ENCODE measurements at places on chromosomes 2 and 18.

GRCh38 chr18:48781163-48781987 lies 169.4 kb downstream of the SMAD7 start:
- no peak for DNase-seq

- no peak for DNase-seq
Measured at GRCh38 chr2:127075821-127076220, 31.1 kb downstream of the BIN1 start.

- DNase-seq = no peak
Measured at GRCh38 chr2:179511105-179511789, 246.6 kb upstream of the SESTD1 start.

DNA sequence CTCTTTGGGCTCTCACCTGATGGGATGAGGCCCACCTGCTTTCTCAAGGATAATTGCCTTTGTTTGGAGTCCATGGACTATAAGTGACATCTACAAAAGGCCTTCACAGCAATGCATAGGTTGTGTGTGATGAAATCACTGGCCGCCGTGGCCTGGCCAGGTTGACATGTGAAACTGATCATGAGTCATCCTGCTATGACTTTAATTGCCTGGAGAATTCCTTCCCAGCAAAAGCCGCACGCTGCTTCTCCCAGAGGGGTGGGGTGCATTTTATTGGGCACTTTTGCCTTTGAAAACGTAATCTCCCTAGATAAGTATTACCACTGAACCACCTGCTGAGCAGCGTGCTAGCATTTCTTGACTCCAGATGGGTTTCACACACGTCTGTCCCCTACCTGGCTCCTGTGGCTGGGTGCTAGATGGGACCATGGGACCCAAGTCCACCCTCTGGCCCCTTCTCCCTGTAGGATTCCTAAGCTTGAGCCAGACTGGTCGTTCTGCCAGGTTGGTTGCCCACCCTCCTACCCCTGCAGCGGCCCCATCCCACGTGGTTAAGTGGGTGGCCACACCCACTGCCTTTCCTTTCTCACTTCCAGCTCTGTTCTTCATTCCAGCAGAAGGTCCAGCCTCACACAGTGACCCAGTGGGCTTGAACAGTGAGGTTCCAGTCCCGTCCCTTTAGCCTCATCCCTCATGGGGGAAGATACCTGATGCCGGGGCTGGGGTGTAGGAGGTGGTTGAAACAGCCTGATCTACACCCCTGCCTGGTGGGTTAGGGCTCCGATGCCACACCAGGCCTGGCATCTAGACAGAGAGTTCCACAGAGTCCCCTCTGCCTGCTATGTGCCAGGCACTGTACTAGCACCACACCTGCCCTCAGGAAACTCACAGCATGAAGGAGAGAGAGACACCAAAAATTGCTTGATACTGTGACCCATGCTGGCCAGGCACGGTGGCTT lies 89.6 kb downstream of the GBX2 start:
- DNase-seq = no peak

GRCh38 chr18:79523206-79523735 lies 127.5 kb downstream of the NFATC1 start:
- no peak for DNase-seq

DNA sequence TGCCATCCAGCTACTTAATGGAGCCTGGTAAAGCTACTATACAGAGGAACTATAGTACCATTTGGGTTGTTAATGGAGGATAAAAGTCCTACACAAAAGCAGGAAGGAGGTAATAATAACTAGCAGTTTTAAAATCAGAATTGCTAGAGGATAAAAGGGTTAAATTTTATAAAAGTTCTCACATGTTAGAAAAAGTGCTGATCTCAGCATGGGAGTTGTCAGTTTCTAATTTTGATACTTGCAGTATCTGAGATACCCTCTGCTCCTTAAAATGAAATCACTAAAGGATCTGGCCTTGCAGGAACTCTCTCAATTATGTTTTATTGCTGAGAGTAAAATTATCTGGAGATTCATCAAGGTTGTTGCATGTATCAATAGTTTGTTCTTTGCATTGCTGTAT lies 272.2 kb upstream of the GYPC start:
- no peak for DNase-seq

DNA sequence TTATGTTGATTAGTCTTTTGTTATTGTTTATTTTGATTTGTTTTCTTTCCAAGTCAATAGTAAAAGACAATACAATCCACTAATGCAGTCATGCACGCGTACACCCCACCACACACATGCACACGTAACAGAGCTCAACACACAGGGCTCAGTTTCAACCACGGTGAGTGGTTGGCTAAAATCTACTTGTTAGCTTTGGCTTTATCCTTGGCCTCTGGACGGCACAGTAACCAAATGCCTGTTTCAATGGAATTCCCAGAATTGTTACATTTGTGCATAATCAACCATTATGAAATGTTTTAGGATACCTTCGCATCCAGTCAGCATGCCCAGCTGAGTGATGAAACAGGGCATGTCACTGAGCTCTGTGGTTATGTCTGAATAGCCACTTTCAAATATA lies 53.2 kb downstream of the NYAP2 start:
- no peak for DNase-seq

DNA sequence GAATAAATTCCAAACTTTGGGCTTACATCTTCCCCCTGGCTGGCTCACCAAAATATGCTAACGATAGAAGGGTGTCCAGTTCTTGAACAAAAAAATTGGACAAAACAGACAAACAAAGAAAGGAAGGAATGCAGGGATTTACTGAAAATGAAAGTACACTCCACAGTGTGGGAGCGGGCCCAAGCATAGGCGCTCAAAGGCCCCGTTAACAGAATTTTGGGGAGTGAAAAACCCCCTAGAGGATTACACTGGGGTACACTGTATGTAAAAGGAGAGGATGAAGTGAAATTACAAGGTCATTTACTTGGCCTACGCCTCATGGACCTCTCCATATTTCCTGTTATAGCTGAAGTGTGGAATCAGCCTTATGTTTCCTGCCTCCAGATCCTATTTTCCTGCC lies 899.7 kb downstream of the DSC3 start:
- no peak for DNase-seq

DNA sequence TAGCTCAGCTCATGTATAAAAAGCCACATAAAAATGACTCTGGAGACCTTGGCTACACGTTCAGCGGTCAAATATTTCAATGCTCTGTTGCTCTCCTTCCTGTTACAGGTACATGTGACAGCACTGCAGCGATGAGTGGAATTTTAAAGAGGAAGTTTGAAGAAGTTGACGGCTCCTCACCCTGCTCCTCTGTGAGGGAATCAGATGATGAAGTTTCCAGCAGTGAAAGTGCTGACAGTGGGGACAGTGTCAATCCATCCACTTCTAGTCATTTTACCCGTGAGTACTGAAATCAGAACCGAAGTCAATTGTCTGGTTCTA lies 125.4 kb downstream of the CSRNP3 start:
- DNase-seq = no peak

- no peak for DNase-seq
Measured at GRCh38 chr18:67778016-67778415, 261.5 kb upstream of the DSEL start.

- no peak for DNase-seq
Measured at GRCh38 chr2:202510911-202511310, 123.9 kb upstream of the FAM117B start.

DNA sequence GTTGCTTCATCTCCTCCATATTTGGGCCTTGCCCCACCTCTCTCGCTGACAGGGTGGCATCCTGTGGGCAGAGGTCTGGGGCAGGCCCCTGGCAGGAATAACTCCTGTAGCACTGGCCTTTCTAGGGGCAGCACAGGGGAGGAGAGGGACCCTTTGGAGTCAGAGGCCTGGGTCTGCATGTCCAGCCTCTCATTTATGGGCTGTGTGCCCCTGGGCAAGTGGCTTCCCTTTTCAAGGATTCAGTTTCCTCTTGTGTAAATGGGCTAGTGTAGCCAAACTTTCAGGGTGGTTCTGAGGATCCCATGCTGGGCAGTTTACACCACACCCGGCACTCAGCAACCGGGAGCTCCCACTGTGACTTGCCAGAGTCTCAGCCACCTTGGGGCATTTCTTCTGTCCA lies 23.4 kb downstream of the ADRA2B start:
- DNase-seq = no peak

DNA sequence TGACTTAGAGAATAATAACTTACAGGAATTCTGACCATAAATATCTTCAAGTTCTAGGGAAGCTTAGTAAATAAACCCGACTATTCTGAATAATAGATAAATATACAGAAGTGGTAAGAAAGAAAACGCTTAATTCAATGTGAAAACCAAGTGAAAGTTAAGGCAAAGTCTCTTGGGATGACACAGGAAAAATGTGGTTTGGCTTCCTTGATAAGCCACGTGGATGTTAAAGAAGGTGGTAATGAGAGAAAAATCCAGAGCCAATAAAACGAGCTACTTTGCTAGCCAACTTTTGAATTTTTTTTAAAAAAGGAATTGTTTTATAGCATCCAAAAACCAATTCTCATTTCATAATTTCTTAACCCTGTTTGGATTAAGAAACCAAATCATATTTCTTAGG lies 166.2 kb upstream of the VRK2 start:
- no peak for DNase-seq

DNA sequence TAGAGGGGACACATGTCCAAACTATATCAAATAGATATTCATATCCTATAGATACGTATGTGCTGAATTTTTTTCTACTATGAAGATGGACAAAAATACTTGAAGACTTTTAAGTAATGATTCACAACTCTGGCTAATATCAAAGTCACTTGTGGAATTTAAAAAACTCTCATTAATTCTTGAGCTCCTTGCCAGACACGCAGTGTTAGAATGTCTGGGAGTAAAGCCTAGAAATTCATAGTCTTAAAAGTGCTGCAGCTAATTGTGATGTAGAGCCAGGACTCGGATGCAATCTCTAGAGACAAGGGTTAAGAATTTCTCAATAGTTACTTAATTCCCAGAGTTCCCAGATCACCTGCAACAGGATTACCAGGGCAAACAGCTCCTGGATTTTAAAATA lies 107.4 kb downstream of the ARL6IP6 start:
- DNase-seq = no peak

- no peak for DNase-seq
Measured at GRCh38 chr18:51751901-51752300, 554.4 kb upstream of the MEX3C start.

DNA sequence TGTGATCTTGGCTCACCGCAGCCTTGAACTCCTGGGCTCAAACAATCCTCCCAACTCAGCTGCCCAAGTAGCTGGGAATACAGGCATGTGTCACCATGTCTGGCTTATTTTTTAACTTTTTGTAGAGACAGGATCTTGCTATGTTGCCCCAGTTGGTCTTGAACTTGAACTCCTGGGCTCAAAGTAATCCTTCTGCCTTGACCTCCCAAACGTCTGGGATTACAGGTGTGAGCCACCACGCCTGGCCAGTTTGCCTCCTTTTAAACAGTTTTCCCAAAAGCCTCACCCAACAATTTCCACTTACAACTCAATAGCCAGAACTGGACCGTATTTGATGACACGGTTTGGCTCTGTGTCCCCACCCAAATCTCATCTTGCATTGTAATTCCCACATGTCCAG lies 300.9 kb upstream of the STON1 start:
- no peak for DNase-seq

GRCh38 chr2:195594248-195594647 lies 62.8 kb upstream of the SLC39A10 start:
- no peak for DNase-seq

DNA sequence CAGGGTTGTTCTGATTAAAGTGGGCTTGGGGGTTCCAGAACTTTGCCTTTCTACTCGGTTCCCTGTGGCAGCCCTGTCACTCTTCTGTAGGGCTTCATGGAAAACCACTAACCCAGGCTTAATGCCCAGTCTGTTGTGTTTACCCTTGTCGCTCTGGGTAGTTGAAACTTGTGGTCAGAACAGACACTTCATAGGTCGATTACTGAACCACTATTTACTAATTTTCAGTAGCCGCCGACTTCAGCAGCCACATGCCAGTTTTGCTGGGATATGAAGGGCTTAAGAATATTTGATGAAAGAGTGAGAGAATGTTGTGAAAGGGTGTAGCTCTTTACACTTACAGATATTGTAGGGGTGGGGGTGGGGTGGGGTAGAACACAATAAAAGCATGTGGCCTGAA lies 362.3 kb downstream of the RND3 start:
- no peak for DNase-seq

DNA sequence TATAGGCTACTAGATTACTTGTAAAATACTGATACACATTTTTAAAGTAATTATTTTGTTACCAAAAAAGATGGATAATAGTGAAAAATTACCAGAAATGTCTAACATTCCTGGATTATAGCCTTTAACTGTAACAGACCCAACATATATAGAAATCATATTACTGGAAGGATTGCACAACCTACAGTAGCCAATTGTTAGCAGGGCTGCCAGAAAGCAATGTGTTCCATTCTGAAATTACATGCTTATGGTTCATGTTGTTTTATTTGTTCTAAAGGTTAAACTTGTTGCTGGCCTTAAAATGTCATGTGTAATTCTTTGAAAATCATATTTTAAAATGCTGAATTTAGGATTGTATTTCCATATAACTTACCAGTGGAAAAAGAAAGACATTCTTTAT lies 793.6 kb upstream of the ACVR2A start:
- DNase-seq = no peak
